ENCODE measurements at places on chromosomes 2 and 18. TPM values are rescaled to one million over a fixed set of nuclear protein-coding genes. Genes with fewer than 3 reads are reported as not detected.

GRCh38 chr2:99998651-99999320 is 143.6 kb downstream of the AFF3 start:
- no peaks in the 10 kb centered on the region for H3K36me3 ChIP-seq
- H3K4me3 ChIP-seq: no peak overlapping the region
- H3K4me1 ChIP-seq: no peaks in the 10 kb centered on the region
- H3K27me3 ChIP-seq: no peaks in the 10 kb centered on the region

- no peaks in the 10 kb centered on the region for H3K27me3 ChIP-seq
- no peak for DNase-seq
- no peaks in the 10 kb centered on the region for H3K36me3 ChIP-seq
- H3K4me3 ChIP-seq: no peak overlapping the region
- no peaks in the 10 kb centered on the region for H3K4me1 ChIP-seq
Measured at GRCh38 chr2:126858436-126858835, 40.3 kb upstream of the TEX51 start.

- no peak overlapping the region for H3K4me3 ChIP-seq
- peak overlapping the region; percentile 61 for H3K27ac ChIP-seq
- H3K4me1 ChIP-seq: peaks cover 7% of the 10 kb centered on the region
- DNase-seq: no peak
Measured at GRCh38 chr2:221443645-221444044, 128.5 kb downstream of the EPHA4 start.

- H3K4me3 ChIP-seq: no peak overlapping the region
- no peak for DNase-seq
- H3K36me3 ChIP-seq: no peaks in the 10 kb centered on the region
- H3K4me1 ChIP-seq: no peaks in the 10 kb centered on the region
Measured at GRCh38 chr2:178380763-178381162, 70.2 kb downstream of the PRKRA start.

- H3K36me3 ChIP-seq: peaks cover 22% of the 10 kb centered on the region
- no peak for DNase-seq
- H3K4me3 ChIP-seq: no peak overlapping the region
- no peaks in the 10 kb centered on the region for H3K4me1 ChIP-seq
- no peak overlapping the region for H3K27ac ChIP-seq
- H3K27me3 ChIP-seq: no peaks in the 10 kb centered on the region
Measured at GRCh38 chr18:76365561-76365960, 129.5 kb downstream of the ZNF516 start.

- H3K4me1 ChIP-seq: peaks cover 18% of the 10 kb centered on the region
- DNase-seq: no peak
- H3K27ac ChIP-seq: no peak overlapping the region
- H3K4me3 ChIP-seq: no peak overlapping the region
Measured at GRCh38 chr2:127634626-127635379, 11.2 kb upstream of the GPR17 start.

DNA sequence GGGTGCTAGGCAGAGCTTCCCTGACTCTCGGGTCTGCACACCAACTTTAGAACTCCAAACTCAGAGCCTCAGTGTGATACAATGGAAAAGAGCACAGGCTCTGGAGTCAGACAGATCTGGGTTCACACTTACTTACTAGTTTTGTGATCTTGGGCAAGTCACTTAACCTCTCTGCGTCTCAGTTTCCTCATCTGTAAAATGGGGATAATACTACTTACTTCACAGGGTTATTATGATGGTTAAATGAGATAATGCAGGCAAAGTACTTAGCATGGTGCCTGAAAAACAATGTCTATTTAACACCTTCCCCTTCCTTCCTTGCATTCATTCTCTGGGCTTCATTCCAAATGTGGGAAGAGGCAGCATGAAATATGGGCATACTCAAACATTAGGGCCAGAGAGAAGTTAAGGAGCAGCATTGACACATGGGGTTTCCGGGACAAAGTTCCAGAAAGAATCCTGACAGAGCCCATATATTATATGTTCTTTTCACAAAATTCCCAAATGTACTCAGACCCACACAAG is 13.3 kb downstream of the DNAJC27 start:
- peaks cover 8% of the 10 kb centered on the region for H3K36me3 ChIP-seq
- H3K27ac ChIP-seq: no peak overlapping the region
- H3K27me3 ChIP-seq: no peaks in the 10 kb centered on the region
- no peak for DNase-seq
- no peak overlapping the region for H3K4me3 ChIP-seq

- H3K27me3 ChIP-seq: no peaks in the 10 kb centered on the region
- no peak overlapping the region for H3K27ac ChIP-seq
- H3K36me3 ChIP-seq: no peaks in the 10 kb centered on the region
Measured at GRCh38 chr18:45481821-45482220, 133.5 kb upstream of the SLC14A2 start.

The CCDC150 gene
- total RNA-seq: not detected

The ALK gene
- total RNA-seq: not detected

The MOGAT1 gene
- total RNA-seq: not detected

The PDE1A gene
- 4.9 TPM for total RNA-seq

The CNTNAP5 gene
- not detected for total RNA-seq

The CD8A gene
- total RNA-seq: 0.31 TPM

The AGXT gene
- 3.3 TPM for total RNA-seq

The ACMSD gene
- total RNA-seq: not detected

The CDH20 gene
- total RNA-seq: 1.6 TPM

The MLPH gene
- 7.5 TPM for total RNA-seq

The DNAJC5G gene
- total RNA-seq: not detected

The MERTK gene
- 3.6 TPM for total RNA-seq
